ENCODE measurements at places on chromosomes 1 and 21.

- DNase-seq, result peak; percentile 28
Observed at GRCh38 chr1:53754484-53755312, 15.7 kb upstream of the GLIS1 start.

DNA sequence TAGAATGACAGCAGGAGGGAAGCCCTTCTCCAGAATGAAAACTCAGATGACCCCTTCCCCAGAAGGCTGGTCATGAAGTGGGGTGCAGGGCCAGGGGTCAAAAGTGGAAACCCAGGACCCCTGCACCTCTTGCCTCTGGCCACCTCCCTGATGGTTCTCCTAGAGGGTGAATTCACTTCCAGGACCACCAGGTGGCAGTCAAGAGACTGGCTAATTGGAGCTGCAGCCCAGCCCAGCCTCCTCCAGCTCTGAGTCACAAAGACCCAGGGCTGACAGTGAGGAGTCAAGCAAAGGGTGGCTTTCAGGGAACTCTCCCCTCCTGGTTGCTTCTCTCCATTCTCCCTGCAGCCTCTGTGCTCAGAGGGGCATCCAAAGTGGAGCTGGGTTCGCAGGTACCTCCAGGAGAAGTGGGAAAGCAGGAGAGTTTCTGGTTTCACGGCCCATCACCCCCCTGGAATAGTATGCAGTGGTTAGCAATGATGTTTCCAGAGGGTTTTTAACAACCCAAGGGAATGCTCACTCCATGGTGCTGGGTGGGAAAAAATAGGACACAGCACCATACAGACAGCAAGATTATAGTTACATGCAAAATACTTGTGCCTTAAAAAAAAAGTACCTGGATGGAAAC lies 6.1 kb upstream of the EPHB2 start:
- DNase-seq, result peak; percentile 60

GRCh38 chr1:10833630-10834557 lies 37.4 kb upstream of the CASZ1 start:
- DNase-seq, result no peak

GRCh38 chr1:28236656-28237322 lies 865 bp downstream of the ATP5IF1 start:
- no peak for DNase-seq

- no peak for DNase-seq
Observed at GRCh38 chr21:36184545-36184944, 27.9 kb downstream of the DOP1B start.

GRCh38 chr21:25080661-25081060 lies 526.6 kb downstream of the MRPL39 start:
- DNase-seq, result no peak

DNA sequence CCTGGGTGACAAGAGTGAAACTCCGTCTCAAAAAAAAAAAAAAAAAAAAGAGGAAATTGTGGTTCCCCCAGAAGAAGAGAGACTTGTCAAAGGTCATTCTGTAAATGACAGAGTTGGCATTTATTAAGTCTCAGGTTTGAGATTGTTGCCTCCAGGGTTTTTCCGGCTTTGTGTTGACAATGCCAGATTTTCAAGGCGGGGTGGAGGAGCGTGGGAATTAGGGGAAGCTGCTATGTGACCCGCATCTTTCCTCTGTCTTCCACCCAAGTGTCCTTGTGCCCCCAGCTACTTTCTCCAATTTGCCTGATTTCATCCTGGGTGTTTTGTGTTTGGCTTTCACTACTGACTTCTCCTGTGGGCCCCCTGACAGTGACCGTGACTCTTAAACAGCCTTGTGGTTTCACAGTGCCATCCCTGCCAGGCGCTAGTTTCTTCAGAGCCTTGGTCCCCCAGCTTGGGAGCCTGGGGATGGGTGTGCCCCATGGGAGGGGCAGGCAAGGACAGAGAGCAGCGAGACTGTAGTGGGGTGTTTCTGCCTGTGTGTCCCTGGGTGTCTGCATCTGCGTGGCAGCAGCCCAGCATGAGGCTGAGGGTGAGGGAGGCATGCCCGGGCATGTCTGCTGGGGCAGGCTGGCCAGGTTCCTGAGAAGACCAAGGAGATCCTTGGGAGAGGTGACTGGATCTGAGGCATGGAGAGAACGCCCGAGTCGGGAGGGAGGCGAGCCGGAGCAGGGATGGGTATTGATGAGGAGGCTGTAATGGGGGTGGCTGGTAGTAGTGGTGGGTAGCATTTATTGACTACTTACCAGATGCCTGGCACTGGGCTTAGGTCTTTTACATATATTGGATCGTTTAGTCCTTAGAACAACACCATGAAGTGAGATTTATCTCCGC lies 46.3 kb downstream of the IER5 start:
- DNase-seq, result peak; percentile 26

GRCh38 chr1:108036796-108037562 lies 72.0 kb upstream of the VAV3 start:
- DNase-seq, result no peak

DNA sequence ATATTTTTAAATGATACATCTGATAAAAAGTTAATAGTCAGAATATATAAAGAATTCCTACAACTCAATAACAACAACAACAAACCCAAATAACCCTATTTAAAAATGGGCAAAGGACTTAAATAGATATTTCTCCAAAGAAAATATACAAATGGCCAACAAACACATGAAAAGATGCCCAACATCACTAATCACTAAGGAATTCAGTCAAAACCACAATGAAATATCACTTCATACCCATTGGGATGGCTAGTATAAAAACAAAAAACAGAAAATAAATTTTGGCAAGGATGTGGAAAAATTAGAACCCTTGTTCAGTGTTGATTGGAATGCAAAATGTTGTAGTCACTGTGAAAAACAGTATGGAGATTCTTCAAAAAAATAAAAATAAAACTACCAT lies 184.8 kb upstream of the RAB4A start:
- no peak for DNase-seq

DNA sequence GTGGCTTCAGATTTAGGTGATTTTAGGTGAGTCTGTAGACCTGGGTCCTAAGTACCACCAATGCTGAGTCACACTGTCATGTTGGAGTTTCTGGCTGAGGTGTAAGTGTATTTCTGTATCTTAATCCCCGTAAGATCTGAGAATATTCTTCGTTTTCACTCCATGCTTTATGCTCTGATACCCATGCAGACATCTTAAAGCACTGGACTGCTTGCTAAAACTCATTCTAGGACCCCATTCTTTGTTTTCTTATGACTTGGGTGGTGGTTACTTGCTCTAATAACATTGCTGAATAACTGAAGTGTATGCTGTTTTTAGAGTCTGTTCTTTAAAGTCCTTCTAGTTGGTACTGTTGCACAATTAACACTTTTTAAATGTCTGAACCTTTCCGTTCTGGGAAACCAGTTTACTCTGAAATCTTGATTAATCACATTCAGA lies 36.6 kb downstream of the CDC42 start:
- no peak for DNase-seq

GRCh38 chr21:40562242-40563002 lies 284.5 kb downstream of the DSCAM start:
- no peak for DNase-seq

DNA sequence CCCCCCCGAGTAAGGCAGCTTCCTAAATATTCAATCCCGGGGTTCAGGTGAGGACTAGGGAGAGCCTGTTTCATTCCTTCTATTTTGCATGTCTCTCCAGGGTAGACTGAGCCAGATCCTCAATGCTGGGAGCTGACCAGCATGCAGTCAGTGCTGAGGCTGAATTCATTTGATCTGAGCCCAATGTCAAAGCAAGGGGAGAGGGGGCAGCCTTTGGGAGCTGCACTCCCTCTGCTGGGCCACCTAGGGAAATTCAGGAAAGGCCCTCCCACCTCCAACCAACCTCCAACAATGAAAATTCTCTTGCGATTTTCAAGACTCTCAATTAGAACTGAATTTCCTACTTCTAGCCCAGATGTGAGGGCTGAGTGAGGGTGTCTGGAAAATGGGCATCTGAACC lies 371.2 kb downstream of the NPHP4 start:
- no peak for DNase-seq

Data from CD4-positive, alpha-beta T cell treated with Interleukin-12 subunit alpha and Interleukin-12 subunit beta, for 1 hour (primary cell).